ENCODE measurements at places on chromosomes 16 and 17. TPM values are rescaled to one million over a fixed set of nuclear protein-coding genes. Genes with fewer than 3 reads are reported as not detected.

GRCh38 chr16:21568502-21569189 is 30.7 kb upstream of the METTL9 start:
- DNase-seq: no peak
- H3K27me3 ChIP-seq: no peaks in the 10 kb centered on the region
- H3K4me1 ChIP-seq: no peaks in the 10 kb centered on the region
- no peak overlapping the region for H3K27ac ChIP-seq
- H3K36me3 ChIP-seq: no peaks in the 10 kb centered on the region
- no peak overlapping the region for H3K4me3 ChIP-seq

- no peaks in the 10 kb centered on the region for H3K4me1 ChIP-seq
- no peak for DNase-seq
- H3K27me3 ChIP-seq: no peaks in the 10 kb centered on the region
- peak overlapping the region; percentile 70 for H3K4me3 ChIP-seq
Observed at GRCh38 chr16:19555938-19556771, 652 bp downstream of the VPS35L start.

GRCh38 chr16:89711601-89712273 is 9.0 kb downstream of the VPS9D1 start:
- no peaks in the 10 kb centered on the region for H3K36me3 ChIP-seq
- peak; percentile 78 for DNase-seq
- H3K27me3 ChIP-seq: no peaks in the 10 kb centered on the region
- H3K4me1 ChIP-seq: no peaks in the 10 kb centered on the region
- H3K27ac ChIP-seq: no peak overlapping the region

- no peaks in the 10 kb centered on the region for H3K27me3 ChIP-seq
- no peaks in the 10 kb centered on the region for H3K36me3 ChIP-seq
- DNase-seq: peak; percentile 18
- no peak overlapping the region for H3K27ac ChIP-seq
- no peaks in the 10 kb centered on the region for H3K4me1 ChIP-seq
- H3K4me3 ChIP-seq: no peak overlapping the region
Observed at GRCh38 chr17:77796176-77796860, 162.2 kb upstream of the TNRC6C start.

Gene PIGS
- total RNA-seq: 188 TPM

Gene KRT16
- total RNA-seq: not detected

Measured in Peyer's patch (tissue), 4 donors.